ENCODE measurements at places on chromosomes 2 and 18. TPM values are rescaled to one million over a fixed set of nuclear protein-coding genes. Genes with fewer than 3 reads are reported as not detected.

Gene DHRS9
- 17.2 TPM for polyA plus RNA-seq

DNA sequence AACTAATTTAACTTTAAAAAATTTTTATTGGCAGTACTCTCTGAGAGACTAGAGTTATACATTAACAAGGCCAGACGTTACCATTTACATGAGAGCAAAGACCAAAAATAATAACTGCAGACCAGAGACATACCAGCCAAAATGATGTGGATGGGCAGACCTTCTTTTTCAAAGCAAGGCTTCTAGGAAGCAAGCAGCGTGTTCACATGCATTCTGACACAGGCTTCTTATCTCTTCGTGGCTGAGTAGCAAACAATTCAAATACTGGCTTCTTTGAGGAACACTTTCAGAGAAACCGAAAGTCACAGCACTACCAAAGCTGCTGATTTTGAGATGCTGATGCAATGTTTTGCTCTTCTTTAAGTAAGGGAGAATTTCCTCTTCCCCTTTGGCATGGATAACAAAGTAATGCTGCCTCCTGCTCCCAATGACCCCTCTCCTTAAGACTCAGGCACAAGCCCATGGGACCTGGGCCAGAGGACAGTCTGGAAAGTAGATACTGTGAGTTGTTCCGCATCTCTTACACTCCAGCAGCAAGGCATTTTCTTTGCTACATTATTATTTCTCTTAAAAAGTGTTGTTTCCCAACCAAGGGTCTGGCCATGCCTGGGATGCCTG is 181.9 kb downstream of the MREG start:
- peak; percentile 23 for DNase-seq
- H3K27me3 ChIP-seq, result no peaks in the 10 kb centered on the region
- H3K4me1 ChIP-seq, result no peaks in the 10 kb centered on the region
- no peaks in the 10 kb centered on the region for H3K36me3 ChIP-seq

GRCh38 chr2:231057590-231057989 is 923 bp downstream of the PSMD1 start:
- H3K27me3 ChIP-seq, result no peaks in the 10 kb centered on the region
- H3K27ac ChIP-seq, result peak overlapping the region; percentile 89
- peak overlapping the region; percentile 100 for H3K4me3 ChIP-seq
- peaks cover 2% of the 10 kb centered on the region for H3K36me3 ChIP-seq
- no peak for DNase-seq
- peaks cover 17% of the 10 kb centered on the region for H3K4me1 ChIP-seq

- H3K4me1 ChIP-seq, result peaks cover 21% of the 10 kb centered on the region
- H3K36me3 ChIP-seq, result no peaks in the 10 kb centered on the region
- H3K4me3 ChIP-seq, result no peak overlapping the region
- no peak overlapping the region for H3K27ac ChIP-seq
- H3K27me3 ChIP-seq, result no peaks in the 10 kb centered on the region
These were observed 15.2 kb upstream of the DNPEP start for GRCh38 chr2:219402665-219403515.

Gene LIPG
- polyA plus RNA-seq, result 93.9 TPM

DNA sequence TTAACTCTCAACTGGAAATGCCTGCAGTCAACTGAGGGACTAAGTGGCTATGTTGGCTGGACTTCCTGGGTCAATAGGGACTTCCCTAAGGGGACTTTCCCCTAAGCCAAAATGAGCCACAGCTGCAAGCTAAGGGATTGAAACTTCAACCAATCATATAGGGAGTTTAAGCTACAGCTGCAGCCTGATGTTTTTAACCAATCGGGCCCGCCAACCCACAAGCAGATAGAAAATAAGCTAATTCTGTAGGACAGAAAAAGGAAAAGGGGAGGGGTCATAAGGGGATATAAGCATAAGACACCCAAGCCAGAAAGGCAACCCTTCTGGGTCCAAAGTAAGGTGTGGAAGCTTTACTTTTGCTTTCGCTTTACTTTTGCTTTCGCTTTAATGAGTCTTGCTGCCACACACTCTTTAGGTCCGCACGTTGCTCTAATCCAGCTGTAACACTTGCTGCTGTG is 927.5 kb downstream of the ERBB4 start:
- no peaks in the 10 kb centered on the region for H3K4me1 ChIP-seq
- no peak overlapping the region for H3K4me3 ChIP-seq
- H3K36me3 ChIP-seq, result no peaks in the 10 kb centered on the region
- H3K27me3 ChIP-seq, result no peaks in the 10 kb centered on the region
- DNase-seq, result peak; percentile 1

GRCh38 chr18:6366776-6367175 is 47.9 kb downstream of the L3MBTL4 start:
- no peak overlapping the region for H3K4me3 ChIP-seq
- H3K27ac ChIP-seq, result no peak overlapping the region
- no peak for DNase-seq
- peaks cover 13% of the 10 kb centered on the region for H3K4me1 ChIP-seq
- H3K36me3 ChIP-seq, result no peaks in the 10 kb centered on the region

GRCh38 chr2:150403457-150403856 is 84.0 kb downstream of the RND3 start:
- no peaks in the 10 kb centered on the region for H3K4me1 ChIP-seq
- H3K36me3 ChIP-seq, result no peaks in the 10 kb centered on the region
- DNase-seq, result no peak
- H3K27me3 ChIP-seq, result no peaks in the 10 kb centered on the region
- no peak overlapping the region for H3K27ac ChIP-seq

- H3K4me3 ChIP-seq, result peak within 1 kb of the TSS; percentile 81
- no peaks in the 10 kb centered on the region for H3K27me3 ChIP-seq
- peaks cover 13% of the 10 kb centered on the region for H3K4me1 ChIP-seq
- DNase-seq, result peak; percentile 77
- H3K27ac ChIP-seq, result peak within 1 kb of the TSS; percentile 98
- H3K36me3 ChIP-seq, result no peaks in the 10 kb centered on the region
These were observed at the start of gene PRKCE for GRCh38 chr2:45651415-45652089. TSS of gene PRKCE (plus strand) at chr2:45651675.

Gene PJVK
- polyA plus RNA-seq, result 5.7 TPM

Gene ZNF519
- 1.7 TPM for polyA plus RNA-seq

DNA sequence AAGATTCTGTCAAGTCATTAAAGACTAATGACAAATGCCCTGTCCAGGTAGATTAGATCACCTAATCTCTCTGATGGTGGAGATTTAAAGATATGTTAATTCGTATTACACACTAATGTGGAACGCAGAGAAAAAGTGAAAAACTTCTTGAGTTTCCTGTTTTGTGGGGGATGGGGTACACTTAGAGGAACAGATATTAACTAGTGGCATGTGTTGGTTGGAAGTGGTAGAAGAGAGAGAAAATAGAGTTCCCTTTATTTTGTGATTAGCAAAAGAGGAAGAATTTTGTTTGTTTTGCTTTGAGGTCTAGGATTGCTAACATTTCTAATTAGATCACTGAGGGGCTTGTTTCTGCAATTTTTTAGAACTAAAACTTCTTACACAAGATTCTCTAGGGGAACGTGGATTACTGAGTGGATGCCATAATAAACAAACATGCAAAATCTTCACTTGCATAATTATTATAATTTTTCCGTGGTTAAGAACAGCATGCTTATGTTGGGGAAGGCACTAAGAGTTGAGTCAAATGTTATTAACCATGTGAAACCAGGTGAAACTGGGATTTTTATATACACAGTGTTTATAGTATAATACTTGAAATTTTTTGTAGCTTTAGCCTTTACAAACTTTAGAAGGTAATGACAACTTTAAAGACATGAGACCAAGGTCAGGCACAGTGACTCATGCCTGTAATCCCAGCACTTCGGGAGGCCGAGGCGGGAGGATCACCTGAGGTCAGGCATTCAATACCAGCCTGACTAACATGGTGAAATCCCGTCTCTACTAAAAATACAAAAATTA is 97.4 kb upstream of the STK17B start:
- no peak overlapping the region for H3K4me3 ChIP-seq
- H3K4me1 ChIP-seq, result peaks cover under 1% of the 10 kb centered on the region
- H3K27me3 ChIP-seq, result no peaks in the 10 kb centered on the region
- H3K36me3 ChIP-seq, result no peaks in the 10 kb centered on the region

- H3K4me1 ChIP-seq, result no peaks in the 10 kb centered on the region
- H3K27me3 ChIP-seq, result no peaks in the 10 kb centered on the region
- no peak overlapping the region for H3K4me3 ChIP-seq
- DNase-seq, result no peak
- H3K36me3 ChIP-seq, result no peaks in the 10 kb centered on the region
These were observed 102.4 kb upstream of the DCC start for GRCh38 chr18:52237551-52237950.

DNA sequence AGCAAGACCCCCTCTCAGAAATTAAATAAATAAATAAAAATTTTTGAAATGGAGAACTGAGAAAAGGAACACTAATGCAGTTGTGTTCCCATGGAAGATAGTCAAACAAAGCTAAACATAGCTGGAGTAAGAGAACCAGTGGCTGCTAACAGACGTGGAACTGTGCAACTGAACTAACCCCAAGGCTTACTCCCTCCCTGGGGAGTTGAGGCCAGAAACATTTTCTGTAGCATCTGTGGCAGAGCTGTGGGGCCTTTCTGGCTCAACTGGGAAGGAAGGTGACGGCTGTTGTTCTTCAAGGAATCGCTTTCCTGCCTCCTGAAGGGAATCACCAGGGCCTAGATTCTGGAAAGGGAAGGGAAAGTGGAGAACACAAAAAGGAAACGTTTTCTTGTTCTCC is 53.9 kb upstream of the B3GNT2 start:
- H3K4me3 ChIP-seq, result no peak overlapping the region
- no peak overlapping the region for H3K27ac ChIP-seq
- H3K4me1 ChIP-seq, result peaks cover 2% of the 10 kb centered on the region
- DNase-seq, result no peak
- no peaks in the 10 kb centered on the region for H3K36me3 ChIP-seq

DNA sequence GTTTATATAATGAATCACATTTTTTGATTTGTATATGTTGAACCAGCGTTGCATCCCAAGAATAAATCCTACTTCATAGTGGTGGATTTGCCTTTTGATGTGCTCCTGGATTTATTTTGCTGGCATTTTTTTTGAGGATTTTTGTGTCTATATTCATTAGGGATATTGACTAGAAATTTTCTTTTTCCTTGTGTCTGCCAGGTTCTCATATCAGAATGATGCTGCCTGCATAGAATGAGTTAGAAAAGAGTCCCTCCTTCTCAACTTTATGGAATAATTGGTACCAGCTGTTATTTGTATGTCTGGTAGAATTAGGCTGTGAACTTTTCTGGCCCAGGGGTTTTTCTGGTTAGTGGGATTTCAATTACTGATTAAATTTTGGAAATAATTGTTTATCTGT is 457.4 kb upstream of the DSEL start:
- no peak overlapping the region for H3K4me3 ChIP-seq
- no peak overlapping the region for H3K27ac ChIP-seq
- DNase-seq, result no peak
- no peaks in the 10 kb centered on the region for H3K4me1 ChIP-seq
- no peaks in the 10 kb centered on the region for H3K27me3 ChIP-seq

- peak; percentile 29 for DNase-seq
- peak overlapping the region; percentile 89 for H3K27ac ChIP-seq
- no peaks in the 10 kb centered on the region for H3K36me3 ChIP-seq
- H3K27me3 ChIP-seq, result no peaks in the 10 kb centered on the region
- peak overlapping the region; percentile 77 for H3K4me3 ChIP-seq
These were observed 996 bp downstream of the TGFBRAP1 start for GRCh38 chr2:105328281-105329196.

- no peak overlapping the region for H3K27ac ChIP-seq
- no peak overlapping the region for H3K4me3 ChIP-seq
- no peaks in the 10 kb centered on the region for H3K4me1 ChIP-seq
- no peaks in the 10 kb centered on the region for H3K27me3 ChIP-seq
These were observed 91.2 kb upstream of the STK17B start for GRCh38 chr2:196262606-196263005.

Measured in lung (tissue), 17 donors.